ENCODE measurements at places on chromosomes 13 and 19. TPM values are rescaled to one million over a fixed set of nuclear protein-coding genes. Genes with fewer than 3 reads are reported as not detected.

Gene KIR2DL1
- not detected for total RNA-seq

Gene RNF225
- 0.17 TPM for total RNA-seq

Gene EMP3
- total RNA-seq = 509 TPM

Gene SLAIN1
- 0.26 TPM for total RNA-seq

Gene SPRED3
- 2.0 TPM for total RNA-seq

Gene MTIF3
- total RNA-seq = 38.2 TPM

Gene CEACAM3
- total RNA-seq = not detected

Gene GADD45GIP1
- total RNA-seq = 27.1 TPM

Gene RASIP1
- total RNA-seq = 1.4 TPM

Gene OBI1
- 11.7 TPM for total RNA-seq

Gene GPC5
- not detected for total RNA-seq

Gene IQCN
- 0.63 TPM for total RNA-seq

Gene WASF3
- 11.2 TPM for total RNA-seq

Measured in bronchial smooth muscle cell (primary cell).